NCI-H1694 treated with DMSO at 0.1 percent for 48 hours (cell line): ENCODE measurements at places on chromosomes 16 and 17.

GRCh38 chr17:9350080-9350479 is 225.5 kb downstream of the STX8 start:
- DNase-seq, result no peak

DNA sequence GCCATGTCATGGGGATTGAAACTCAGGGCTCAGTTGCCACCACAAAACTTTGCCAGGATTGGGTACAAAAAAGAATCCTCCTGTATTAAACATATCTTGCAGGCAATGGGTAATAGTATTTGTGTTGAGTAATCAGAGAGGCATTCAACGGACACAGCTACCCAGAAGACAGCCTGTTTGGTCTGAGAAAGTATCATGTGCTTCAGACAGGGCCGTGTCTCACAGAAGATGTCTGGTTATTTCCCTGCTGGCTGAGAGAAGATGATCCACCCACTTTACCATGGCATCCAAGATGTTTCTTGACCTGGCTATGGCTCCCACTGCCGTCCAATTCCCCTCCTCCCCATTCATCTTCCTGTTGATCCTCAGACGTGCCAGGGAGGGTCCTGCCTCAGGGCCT is 304.3 kb upstream of the XYLT1 start:
- DNase-seq, result no peak

DNA sequence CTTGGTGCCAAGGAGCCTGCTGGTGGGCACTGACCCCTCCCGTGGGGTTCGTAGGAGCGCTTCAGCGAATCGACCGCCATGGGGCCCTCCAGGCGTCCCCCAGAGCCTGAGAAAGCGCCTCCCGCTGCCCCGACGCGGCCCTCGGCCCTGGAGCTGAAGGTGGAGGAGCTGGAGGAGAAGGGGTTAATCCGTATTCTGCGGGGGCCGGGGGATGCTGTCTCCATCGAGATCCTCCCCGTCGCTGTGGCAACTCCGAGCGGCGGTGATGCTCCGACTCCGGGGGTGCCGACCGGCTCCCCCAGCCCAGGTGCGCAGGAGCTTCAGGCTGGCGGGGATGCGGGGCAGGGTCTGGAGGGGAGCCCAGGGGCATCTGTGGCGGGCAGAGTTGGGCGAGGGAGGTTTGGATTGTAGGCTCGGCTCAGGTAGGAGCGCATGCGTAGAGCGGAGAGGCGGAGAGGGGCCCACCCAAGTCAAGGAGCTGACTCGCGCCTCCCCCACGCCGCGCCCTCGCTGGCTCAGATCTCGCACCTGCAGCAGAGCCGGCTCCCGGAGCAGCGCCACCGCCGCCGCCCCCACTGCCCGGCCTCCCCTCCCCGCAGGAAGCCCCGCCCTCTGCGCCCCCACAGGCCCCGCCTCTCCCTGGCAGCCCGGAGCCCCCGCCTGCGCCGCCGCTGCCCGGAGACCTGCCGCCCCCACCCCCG is 19.8 kb downstream of the FMNL1 start:
- DNase-seq, result no peak

GRCh38 chr17:3800362-3801271 is at the start of gene ITGAE:
ITGAE (minus strand) TSS chr17:3801188; CDS start chr17:3801144, 44 bp downstream.
- DNase-seq, result no peak

DNA sequence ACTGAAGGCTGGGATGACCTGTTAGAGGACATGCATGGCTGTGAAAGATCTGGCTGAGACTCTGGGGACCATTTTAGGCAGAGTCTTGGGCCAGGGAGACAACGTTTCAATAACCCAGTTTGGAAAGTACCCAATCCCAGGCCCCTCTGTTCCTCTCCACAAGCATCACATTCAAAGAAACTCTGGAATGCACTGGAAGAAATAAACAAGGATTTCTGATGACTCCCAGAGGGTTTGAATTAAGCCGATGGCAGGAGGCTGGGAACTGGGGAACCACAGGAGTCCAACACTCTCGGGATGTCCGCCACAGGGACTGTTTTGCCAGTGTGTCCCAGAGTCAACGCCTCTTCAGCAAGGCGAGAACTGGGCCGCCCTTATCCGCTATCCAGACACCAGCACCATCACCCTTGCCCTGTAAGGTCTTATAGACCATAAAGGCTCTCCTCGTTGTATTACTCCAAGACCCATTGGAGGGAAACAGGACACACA is 3.3 kb downstream of the PMP22 start:
- no peak for DNase-seq

GRCh38 chr17:35866341-35866950 is 2.2 kb downstream of the HEATR9 start:
- no peak for DNase-seq

GRCh38 chr16:65426484-65426883 is 304.6 kb upstream of the CDH11 start:
- DNase-seq, result no peak

GRCh38 chr17:60442271-60443173 is 20.2 kb downstream of the CHCT1 start:
- DNase-seq, result no peak

DNA sequence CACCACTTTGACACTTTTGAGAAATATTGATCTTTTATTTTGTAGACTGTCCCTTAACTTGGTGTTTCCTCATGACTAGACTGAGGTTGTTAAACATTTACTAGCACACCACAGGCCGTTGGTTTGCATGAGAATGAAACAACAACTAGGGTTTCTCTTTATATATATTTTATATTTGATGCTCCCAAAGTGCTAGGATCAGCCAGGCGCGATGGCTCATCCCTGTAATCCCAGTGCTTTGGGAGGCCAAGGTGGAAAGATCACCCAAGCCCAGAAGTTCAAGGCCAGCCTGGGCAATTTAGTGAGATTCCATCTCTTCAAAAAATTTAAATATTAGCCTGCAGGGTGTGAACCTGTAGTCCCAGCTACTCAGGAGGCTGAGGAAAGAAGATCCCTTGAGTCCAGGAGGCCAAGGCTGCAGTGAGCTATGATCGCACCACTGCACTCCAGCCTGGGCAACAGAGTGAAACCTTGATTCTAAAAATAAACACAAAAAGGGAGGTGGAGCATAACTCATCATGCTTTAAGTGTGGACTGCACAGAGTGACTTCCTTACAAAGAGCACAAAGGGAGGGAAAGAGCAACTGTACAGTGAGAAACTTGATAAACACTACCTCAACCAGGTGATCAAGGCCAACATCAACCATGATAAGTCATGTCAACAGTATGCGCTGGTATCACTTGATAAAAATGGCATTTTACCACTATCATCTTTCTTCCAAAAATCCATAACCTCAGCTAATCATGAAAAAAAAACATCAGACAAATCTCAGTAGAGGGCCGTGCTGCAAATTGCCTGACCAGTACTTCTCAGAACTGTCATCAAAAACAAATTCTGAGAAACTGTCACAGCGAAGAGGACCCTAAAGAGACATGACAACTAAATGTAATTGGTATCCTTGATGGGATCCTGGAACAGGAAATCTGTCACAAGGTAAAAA is 72.8 kb upstream of the ATF7IP2 start:
- no peak for DNase-seq

DNA sequence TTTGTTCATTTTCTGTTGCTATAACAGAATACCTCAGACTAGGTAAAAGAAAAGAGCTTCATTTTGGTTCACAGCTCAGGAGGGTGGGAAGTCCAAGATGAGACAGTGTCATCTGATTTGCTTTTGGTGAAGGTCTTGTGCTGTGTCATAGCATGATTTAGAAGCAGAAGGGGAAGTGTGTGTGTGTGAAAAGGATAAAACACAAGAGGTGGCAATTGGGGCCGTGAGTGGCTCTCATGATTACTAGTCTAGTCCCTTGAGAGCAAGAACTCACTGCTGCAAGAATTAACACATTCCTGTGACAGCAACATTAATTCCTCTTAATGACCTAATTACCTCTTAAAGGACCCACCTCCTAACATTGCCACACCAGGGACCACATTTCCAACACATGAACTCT is 8.3 kb downstream of the SLC35G3 start:
- DNase-seq, result no peak
